ENCODE measurements at places on chromosomes 3 and 15.

GRCh38 chr3:48436477-48436787 is 3.5 kb downstream of the CCDC51 start:
- peak; percentile 62 for DNase-seq

DNA sequence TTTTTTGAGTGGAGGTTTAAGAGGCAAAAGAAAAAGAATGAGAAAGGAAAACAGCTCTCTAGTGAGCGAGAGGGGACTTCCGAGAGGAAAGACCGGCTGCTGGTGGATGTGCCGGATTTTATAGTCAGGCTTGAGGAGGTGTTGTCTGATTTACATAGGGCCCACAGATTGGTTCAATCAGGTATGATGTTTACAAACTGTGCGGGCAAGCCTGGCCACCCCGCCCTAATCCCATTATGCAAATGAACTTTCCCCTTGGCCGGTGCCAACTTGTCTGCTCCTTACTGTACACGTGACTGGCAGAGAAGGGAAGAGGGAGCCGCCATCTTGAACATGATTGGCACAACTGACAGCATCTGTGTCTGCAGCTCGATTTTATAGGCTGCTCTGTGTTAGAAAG is 44.7 kb downstream of the FAM43A start:
- no peak for DNase-seq

- no peak for DNase-seq
Observed at GRCh38 chr3:55882006-55882405, 394.9 kb upstream of the WNT5A start.

DNA sequence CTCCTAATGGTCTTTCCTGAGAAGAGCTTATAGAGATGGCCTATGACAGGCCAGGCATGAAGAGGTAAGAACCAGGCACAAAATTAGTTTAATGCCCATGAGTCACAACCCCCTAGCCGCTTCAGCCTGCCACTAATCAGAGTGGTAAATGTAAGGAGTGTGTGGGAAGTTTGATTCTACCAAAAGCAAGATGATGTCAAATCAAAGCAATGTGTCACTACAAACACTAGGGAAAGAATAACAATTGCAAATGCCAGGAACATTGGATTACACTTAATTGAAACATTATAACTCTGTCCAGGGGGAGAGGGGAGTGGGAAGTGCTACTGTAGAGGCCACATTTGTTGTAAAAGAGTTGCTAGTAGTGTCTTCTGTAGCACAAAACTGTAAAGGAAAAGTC is 596.6 kb upstream of the AGTR1 start:
- no peak for DNase-seq

DNA sequence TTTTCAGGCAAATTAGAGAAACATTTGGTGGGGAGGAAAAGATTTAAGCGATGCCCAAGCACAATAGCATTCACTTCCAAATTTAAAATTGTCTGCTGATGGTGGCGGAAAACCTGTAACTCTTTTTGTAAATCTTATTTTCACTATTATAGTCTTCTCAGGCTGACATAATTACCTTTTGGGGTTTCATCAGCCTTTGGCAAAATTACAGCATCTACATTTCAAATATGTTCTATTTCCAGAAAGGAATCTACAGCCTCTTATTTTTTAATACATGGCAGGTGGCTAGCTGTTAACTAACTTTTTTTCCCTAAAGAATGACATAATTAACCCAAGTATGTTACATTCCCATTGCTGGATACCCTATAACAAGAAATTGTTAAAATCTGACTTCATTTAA is 391.5 kb upstream of the CCDC54 start:
- no peak for DNase-seq

GRCh38 chr3:36918050-36918449 is 26.8 kb downstream of the TRANK1 start:
- DNase-seq = no peak

GRCh38 chr3:42745291-42745745 is 27.7 kb downstream of the CCDC13 start:
- no peak for DNase-seq

- no peak for DNase-seq
Observed at GRCh38 chr3:122825460-122825859, 30.6 kb downstream of the SLC49A4 start.

GRCh38 chr3:142888099-142888480 is 793 bp downstream of the PCOLCE2 start:
- DNase-seq = no peak

DNA sequence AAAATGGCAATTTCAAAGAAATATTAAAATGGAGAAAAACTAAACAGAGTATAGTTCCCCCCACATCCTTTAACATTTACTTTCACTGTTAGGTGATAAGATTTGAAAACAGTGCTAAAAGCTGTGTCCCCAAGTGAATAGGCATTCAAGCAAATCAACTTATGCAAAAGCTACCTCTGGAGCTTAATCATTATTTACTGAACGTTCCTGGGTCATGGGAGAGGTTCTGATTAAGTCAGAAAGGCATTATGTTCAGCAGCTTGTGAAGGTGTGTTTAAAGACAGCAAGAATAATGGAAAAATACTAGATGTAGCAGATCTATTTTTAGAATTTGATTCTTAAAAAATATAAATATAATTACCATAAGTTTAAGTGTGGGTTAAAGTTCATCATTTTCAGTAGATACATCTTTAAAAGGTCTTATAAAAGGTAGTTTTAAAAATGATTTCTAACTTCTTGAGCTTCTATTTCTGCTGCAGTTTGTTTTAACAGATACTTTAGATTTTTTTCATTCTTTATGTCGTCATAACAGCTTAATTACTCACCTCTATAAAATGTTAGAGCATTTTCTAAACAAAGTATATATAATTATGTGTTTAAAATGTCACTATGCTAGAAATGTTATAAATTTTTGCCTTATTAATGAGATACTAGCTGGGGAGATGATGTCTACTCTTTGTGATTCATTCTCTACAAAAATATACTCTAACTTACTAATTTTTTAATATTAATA is 127.9 kb downstream of the MITF start:
- DNase-seq = no peak

DNA sequence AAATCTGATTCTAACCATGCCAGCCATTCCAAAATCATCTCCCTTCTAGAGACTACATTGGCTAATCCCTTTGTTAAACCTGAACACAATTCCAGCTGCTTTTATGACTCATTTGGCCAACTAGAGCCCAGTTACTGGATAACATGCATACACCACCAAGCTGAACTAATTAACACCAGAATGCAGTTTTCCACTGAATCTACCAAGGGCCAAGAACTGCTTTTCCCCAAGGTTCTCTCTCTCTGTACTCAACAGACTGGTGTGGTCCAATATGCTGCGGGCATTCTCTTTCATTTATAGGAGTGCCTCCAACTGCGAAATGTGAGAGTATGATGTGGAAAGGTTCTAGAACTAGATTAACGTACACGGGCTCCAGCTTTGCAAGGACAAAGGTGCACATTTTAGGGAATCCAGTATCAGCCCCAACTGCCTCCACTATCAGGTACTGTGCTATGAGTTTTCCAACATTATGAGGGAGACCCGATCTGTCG is 1.5 kb downstream of the CHSY1 start:
- no peak for DNase-seq

DNA sequence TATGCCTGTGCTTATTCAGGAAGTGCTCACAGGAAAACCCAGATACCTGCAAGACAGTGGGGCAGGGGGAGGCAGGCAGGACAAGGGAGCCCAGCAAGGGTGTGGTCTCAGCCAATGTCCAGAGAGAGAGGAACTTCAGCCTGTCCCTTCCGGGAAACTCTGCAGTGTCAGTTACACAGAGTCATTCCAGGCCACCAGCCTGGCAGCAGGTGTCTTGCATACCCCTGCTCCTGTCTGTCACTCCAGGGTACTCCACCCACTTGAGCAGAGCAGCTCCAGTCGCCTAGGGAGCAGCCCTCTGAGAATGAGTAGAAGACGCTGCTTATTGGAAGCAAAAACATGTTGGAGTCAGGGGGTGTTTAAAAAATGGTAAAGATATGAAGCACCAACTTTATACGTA is 431.2 kb upstream of the RGMA start:
- no peak for DNase-seq

- no peak for DNase-seq
Observed at GRCh38 chr3:66489581-66489980, 11.2 kb downstream of the LRIG1 start.
